CD4-positive, alpha-beta T cell (primary cell): ENCODE measurements at places on chromosomes 7 and 10.

DNA sequence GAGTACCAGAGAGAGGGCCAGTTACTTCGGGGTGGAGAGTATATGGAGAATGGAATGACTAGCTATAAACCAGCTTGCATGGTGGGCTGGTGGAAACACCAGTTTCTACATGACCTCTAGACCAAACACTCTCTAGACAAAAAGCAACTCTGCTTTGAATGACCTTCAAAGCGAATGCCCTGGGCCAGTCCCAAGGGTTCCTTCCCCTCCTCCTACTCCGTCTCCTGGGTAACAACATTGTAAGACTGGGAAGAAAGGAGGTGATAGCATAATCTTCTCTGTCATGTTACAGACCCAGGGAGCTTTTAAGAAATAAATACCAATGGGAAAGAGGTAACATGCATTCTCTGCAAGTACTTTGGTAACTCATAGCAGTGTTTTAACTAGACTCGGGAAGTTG, 7.4 kb downstream of the HK1 start:
- no peak for DNase-seq

GRCh38 chr7:105643384-105643783, 62.1 kb upstream of the EFCAB10 start:
- no peak for DNase-seq

- no peak for DNase-seq
These were observed 327.7 kb upstream of the NPSR1 start for GRCh38 chr7:34330308-34330707.

DNA sequence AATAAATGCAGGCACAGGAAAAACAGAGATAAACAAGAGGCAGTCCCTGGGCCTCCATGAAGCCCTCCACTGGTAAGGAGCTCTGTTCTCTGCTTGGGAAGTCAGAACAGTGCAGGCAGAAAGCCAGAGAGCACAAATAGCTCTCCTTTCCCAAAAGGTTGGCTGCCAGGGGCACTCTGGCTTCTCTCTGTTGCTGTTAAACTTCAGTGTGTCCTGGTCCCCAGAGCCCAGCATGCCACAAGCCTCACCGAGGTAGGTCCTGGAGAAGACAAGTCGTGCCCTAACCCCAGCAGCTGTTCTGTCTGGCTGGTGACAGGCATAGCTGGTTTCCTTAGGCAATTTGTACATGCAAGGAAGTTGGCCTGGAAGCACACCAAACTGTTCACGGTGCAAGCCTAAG, 17.3 kb downstream of the SLC16A12 start:
- no peak for DNase-seq

DNA sequence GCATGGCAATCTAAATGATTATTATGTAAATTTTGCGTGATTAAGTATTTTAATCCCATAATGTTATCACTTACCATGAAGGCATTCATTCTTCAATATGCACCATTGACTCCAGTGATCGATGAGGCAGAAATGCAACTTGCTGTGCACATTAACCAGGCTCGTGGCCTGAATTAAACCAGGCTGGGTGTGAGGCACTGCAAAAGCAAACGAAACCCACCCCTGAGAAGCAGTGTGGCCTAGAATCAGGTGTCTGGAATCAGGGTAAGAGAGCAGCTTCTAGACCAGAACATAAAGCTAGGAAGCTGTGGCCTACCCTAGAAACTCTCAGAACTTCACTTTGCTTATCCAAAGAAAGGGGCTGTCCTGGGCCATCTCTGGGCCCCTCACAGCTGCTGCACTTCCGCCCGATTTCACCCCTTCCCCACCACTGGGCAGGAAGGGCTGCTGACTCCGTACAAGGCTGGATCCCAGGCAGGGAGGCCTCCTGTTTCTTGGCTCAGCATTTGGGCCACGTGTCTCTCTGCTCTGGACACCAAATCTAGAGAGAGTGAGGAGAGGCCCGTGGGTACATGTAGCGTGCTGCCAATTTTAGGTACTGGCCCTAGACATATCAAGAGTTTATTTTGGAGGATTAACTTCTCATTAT, 4.4 kb downstream of the PTPRE start:
- no peak for DNase-seq

DNA sequence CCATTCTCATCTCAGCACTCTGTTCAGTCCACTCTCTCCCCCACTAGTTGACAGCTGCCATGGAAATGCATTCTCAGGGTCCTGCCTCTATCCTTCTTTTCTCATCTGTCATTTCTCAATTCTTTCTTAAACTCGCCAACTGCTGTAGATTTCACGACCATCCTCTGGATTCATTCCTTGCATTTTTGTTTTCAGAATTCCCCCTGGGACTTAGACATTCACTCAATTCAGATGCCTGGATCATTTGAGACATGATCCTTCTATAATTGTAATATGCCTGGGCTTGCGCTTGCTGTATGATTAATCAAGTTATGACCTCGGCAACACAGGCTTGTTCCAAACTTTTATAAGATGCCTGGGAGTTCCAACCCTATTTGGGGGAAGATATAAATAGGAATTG, 104.5 kb downstream of the RAB11FIP2 start:
- DNase-seq: no peak

- DNase-seq: no peak
These were observed 1111.8 kb downstream of the GRM8 start for GRCh38 chr7:126140858-126141466.

- DNase-seq: no peak
These were observed 66.1 kb upstream of the AGBL3 start for GRCh38 chr7:134920026-134920753.

DNA sequence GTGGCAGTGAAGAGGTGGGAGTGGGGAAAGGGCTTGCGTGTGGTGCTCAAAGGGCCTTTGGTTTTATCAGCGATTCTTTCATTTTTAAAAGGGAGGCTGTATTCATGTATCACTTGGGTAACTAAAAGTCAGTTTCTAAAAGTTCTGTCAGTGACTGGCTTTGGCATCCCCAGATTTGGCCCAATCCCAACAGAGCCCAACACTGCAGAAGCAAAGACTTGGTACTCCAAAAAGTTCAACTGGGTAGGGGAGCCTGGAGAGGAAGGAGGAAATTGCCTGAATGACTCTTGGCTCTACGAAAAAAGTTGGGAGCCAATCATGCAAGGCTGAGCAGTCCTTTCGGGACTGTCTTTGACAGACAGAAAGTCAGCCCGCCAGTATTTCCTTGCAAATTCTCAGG, 54.5 kb upstream of the COL13A1 start:
- DNase-seq: no peak

DNA sequence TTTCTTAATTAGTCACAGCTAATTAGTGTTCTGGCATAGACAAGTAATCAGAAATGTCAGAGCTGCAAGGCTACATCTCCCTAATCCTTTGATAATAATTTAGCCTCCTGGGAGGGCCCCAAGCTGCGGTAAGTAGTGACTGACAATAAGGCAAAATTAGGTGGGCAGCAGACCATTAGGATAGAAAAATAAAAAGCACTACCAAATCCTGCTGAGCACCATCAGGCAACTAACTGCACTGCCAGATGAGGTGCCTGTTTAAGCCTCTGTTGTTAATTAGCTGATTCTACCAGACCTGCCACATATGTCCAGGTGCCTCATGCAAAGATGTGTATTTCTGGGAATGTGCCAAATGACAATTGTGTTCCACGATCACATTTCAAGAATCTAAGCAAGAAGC, 32.5 kb upstream of the FEZF1 start:
- DNase-seq: no peak

GRCh38 chr10:11707624-11708350, 34.4 kb upstream of the ECHDC3 start:
- no peak for DNase-seq

- no peak for DNase-seq
These were observed 121.3 kb downstream of the PRKCQ start for GRCh38 chr10:6458814-6459213.

DNA sequence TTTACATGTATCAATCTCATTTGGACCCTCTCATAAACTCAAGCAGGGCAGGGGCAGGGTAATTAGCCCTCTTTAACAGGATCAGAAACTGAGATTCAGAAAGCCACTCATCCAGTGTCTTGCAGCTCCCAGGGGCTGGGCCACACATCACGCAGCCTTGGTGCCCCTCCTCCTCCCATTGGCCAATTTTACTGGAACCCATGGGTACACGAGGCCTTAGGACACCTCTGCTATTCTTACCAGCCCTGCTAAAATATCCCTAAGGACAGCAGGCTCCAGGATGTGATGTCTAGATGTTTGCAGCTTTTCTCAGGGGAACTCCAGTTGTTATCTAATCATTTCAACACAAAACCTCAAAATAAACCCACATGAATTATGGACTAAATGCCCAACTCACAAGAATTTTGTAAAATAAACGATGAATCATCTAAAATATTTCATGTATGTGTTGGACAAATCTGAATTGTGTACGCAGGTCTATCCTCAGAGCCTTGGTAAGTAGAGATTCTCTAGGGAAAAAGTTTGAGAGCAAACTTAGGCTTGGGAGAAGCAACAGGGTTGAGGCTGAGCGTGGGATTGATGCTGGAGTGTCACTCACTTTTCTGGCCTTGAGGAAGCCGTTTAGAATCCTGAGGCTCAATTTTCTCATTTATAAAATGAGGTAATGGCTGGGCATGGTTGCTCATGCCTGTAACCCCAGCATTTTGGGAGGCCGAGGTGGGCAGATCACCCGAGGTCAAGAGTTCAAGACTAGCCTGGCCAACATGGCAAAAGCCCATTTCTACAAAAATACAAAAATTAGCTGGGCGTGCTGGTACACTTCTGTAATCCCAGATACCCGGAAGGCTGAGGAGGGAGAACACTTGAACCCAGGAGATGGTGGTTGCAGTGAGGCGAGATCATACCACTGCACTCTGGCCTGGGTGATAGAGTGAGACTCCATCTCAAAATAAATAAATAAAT, 69.7 kb upstream of the TNS3 start:
- no peak for DNase-seq

GRCh38 chr7:48025624-48026023, 3.3 kb downstream of the SUN3 start:
- no peak for DNase-seq

DNA sequence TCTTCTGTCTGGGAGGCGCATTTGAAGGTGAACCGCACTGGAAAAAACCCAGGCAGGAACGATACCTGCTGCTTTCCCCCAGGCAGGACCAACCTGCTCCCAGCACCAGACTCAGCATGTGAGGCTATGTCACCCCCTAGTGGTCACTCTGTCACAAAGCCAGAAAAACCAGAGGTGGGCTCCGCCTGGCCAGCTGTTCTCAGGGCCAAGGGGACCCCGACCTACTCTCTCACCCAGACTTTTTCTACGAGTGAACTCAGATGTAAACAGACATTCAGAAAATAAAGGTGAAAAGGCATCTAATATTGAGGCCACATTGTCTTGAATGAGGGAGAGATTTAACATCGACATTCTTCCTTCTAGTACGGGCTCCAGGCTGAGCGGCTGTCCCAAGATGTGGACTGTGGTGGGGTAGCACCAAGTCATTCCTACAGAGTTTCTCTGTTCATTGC, 117.3 kb downstream of the PRKAG2 start:
- peak; percentile 69 for DNase-seq

DNA sequence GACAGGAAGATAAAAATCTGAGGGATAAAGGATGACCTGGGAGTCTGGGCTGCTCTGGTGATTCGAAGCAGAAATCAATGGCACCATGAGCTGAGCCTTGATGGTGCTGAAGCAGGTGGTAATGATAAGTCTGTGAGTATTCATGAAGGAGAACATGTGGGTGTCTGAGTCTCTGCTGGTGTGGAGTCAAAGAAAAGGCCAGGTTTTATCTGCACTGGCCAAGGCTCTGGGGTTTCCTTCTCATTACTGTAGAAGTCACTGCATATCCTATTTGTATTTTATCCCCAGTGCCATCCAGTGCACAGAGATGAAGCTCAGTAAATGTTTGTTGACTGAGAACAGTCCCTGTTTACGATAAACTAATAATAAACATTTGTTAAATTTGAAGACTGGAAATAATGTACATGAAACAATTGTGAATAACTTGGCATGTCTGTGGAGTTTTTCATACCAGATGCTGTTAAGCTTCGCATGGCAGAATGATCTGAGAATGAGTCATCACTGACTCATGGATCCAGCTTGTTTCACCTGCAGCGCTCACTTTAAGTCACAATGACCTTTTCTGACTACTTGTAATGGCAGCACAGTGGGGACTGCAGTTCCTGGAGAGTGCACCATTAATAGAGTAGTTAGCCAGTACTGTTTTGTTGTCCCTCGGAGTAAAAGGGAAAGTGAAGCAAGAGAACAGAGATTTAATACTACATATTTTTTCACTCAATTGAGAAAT, 538.5 kb downstream of the HTR7 start:
- DNase-seq: no peak

DNA sequence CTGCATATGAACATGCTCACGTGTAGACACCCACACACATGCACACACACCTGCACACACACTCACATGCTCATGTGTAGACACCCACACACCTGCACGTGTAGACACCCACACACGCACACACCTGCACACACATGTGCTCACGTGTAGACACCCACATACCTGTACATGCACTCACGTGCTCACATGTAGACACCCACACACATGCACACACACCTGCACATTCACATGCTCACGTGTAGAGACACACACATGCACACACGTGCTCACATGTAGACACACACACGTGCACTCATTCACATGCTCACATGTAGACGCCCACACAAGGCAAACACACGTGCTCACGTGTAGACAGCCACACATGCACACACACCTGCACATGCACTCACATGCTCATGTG, 275.8 kb downstream of the PTPRN2 start:
- DNase-seq: no peak

DNA sequence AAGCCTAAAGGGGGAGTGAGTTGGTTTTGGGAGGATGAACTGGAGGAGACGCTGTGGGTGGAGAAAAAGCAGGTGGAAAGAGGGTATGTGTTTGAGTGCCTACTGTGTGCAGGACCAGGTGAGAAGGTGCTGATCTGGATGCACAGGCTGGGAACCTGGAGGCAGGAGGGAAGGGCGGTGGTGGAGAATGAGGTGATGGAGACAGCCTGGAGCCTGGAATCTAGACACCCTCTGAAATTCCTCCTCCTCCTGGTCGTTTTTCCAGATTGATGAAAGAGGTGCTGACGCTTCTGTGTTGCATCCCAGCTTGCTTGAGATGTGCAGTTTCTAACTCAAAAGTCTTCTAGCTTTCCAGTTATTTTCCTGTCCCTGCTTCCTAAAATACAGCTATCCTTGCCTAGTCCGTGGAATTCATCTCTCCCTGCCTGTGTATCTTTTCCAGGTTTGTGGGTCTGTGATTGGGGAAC, 67.5 kb downstream of the LRMDA start:
- DNase-seq: no peak

- no peak for DNase-seq
These were observed 66.8 kb downstream of the MAD1L1 start for GRCh38 chr7:2165610-2166594.

- DNase-seq: no peak
These were observed 6.2 kb downstream of the RARRES2 start for GRCh38 chr7:150335108-150335773.

DNA sequence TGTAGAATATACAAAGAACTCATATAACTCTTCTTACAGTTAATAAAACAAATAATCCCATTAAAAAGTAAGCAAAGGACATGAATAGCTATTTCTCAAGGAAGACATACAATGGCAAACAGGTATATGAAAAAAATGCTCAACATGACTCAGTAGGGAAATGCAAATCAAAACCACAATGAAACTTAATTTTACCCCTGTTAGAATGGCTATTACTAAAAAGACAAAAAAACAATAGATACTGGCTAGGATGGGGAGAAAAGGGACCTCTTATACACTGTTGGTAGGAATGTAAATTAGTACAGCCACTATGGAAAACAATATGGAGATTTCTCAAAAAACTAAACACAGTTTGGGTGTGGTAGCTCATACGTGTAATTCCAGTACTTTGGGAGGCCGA, 37.8 kb downstream of the HERPUD2 start:
- DNase-seq: no peak

GRCh38 chr10:26481914-26482550, 43.9 kb downstream of the APBB1IP start:
- peak; percentile 33 for DNase-seq
